ENCODE measurements at places on chromosomes 13 and 19. TPM values are rescaled to one million over a fixed set of nuclear protein-coding genes. Genes with fewer than 3 reads are reported as not detected.

Gene CEACAM21
- total RNA-seq: 2.0 TPM

Gene LILRA1
- total RNA-seq: 0.16 TPM

Gene NAA16
- 9.6 TPM for total RNA-seq

Gene CBY2
- 0.32 TPM for total RNA-seq

Gene LGALS14
- not detected for total RNA-seq

Gene IFNL3
- total RNA-seq: not detected

Gene FFAR2
- 1.8 TPM for total RNA-seq

Gene ITM2B
- 626 TPM for total RNA-seq

Gene ZNF835
- total RNA-seq: 0.04 TPM

- ATAC-seq: no peak
These were observed 943.0 kb upstream of the PCDH9 start for GRCh38 chr13:68173111-68173510.

GRCh38 chr13:96684469-96684868 is 309.8 kb downstream of the OXGR1 start:
- no peak for ATAC-seq

- ATAC-seq: peak; percentile 90
These were observed at the start of gene FARP1 for GRCh38 chr13:98142380-98143156. TSS of gene FARP1 (plus strand) at chr13:98143094. CDS start at chr13:98213243, 70,149 bp downstream.

GRCh38 chr19:50255115-50255514 is 51.7 kb downstream of the MYH14 start:
- ATAC-seq: no peak

- no peak for ATAC-seq
These were observed 68.7 kb upstream of the CACNA1A start for GRCh38 chr19:13574933-13575332.

GRCh38 chr19:920051-920864 is 3.1 kb downstream of the KISS1R start:
- ATAC-seq: peak; percentile 13

GRCh38 chr19:38457202-38457601 is 23.7 kb downstream of the RYR1 start:
- no peak for ATAC-seq

- ATAC-seq: no peak
These were observed 85.3 kb downstream of the ZNF726 start for GRCh38 chr19:23999821-24000610.

GRCh38 chr19:10907925-10908324 is 20.5 kb downstream of the YIPF2 start:
- no peak for ATAC-seq

- no peak for ATAC-seq
These were observed 176.0 kb downstream of the CACNA1A start for GRCh38 chr19:13330285-13330684.

DNA sequence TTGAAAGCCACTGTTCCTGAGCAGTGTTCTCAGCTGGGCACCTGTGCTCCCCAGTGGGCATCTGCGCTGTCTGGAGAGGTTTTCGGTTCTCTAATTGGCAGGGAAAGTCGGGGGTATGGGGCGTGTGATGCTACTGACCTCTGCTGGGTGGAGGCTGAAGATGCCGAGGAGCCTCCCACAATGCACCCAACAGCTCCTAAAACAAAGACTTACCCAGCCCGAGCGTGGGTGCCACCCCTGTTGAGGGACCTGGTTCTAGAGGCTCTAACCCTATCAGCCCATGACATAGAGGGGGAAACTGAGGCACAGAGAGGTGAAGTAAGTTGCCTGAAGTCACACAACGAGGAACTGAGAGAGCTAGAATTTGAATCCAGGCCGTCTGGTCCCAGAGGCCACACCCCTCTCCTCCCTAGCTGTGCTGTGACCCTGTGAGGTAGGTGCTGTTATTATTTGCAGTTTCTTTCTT is 2.3 kb downstream of the SPACA4 start:
- peak; percentile 31 for ATAC-seq

DNA sequence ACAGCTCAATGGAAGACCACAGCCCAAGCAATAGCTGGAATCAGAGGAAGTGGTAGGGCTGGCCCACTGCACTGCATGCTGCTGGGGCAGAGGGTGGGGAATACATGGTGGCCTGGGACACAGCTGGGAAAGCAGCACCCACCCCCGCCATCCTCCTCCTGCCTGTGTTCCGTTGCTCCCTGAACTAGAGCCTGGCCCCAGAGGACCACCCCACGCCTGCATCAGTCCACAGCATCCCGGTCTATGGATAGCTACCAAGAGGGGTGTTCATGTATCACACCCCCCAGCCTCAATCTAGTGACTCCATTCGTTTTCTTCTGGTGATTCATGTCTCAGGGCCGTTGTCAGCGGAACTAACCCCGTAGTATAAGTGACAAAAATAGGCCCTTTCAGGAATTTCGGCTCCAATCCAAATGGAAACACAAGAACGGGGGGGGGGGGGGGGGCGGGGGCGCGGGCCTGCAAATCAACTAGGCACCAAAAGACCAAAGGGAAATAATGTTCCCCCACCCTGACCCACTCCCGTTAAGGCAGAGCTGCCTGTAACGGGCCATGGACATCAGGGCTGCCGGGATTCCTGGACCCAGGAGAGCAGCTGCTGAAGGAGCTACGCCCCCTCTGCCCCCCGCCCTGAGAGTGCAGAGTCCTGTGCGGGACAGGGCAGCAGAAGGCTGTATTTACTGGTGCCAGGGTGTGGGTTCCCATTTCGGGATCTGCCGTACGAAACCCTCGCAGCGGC is 18.9 kb upstream of the EPHX3 start:
- ATAC-seq: no peak

DNA sequence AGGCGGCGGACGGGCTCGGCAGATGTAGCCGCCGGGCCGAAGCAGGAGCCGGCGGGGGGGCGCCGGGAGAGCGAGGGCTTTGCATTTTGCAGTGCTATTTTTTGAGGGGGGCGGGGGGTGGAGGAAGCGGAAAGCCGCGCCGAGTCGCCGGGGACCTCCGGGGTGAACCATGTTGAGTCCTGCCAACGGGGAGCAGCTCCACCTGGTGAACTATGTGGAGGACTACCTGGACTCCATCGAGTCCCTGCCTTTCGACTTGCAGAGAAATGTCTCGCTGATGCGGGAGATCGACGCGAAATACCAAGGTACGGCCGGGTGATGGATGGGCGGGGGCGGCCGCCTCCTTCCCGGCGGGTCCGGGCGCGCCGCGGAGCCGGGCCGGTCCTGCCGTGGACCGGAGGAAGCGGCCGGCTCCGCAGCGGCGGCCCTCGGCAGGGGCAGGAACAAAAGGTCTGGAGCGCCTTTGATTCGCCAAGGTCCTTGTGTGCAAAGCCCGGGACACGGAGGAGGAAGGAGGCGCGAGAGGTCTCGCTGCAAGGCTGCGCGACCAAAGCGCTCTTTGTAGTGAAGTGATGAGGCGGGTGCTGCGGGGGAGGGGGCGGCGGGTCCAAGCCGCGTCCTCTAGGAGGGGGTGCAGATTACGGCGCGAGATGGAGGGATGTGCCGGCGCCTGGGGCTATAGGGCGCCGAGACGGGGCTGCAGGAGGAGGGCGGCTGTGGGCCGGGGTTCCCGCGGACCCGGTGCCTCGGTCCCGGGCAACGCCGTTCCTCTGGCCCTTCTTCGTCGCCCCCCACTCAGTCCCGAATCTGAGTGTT is 689 bp downstream of the ING1 start:
- ATAC-seq: no peak

DNA sequence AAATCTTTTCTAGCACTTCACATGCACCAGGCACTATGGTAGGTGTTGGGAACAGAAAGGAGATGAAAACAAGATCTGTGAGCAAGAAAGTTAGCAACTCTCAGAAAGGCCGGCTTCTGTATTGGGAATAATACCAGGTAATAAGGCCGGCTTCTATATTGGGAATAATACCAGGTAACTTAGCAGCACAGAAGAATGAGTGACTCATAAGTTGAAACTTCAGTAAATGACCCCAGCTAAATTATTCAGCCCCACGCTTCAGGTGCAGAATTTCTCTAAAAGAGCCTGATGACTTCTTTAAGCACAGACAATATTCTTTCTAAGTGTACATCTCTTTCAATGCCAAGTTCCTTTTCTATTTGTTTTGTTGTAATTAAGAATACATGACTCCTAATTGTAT is 151.3 kb downstream of the MYO16 start:
- ATAC-seq: no peak

- ATAC-seq: no peak
These were observed 93.9 kb downstream of the STARD13 start for GRCh38 chr13:33191425-33192210.

DNA sequence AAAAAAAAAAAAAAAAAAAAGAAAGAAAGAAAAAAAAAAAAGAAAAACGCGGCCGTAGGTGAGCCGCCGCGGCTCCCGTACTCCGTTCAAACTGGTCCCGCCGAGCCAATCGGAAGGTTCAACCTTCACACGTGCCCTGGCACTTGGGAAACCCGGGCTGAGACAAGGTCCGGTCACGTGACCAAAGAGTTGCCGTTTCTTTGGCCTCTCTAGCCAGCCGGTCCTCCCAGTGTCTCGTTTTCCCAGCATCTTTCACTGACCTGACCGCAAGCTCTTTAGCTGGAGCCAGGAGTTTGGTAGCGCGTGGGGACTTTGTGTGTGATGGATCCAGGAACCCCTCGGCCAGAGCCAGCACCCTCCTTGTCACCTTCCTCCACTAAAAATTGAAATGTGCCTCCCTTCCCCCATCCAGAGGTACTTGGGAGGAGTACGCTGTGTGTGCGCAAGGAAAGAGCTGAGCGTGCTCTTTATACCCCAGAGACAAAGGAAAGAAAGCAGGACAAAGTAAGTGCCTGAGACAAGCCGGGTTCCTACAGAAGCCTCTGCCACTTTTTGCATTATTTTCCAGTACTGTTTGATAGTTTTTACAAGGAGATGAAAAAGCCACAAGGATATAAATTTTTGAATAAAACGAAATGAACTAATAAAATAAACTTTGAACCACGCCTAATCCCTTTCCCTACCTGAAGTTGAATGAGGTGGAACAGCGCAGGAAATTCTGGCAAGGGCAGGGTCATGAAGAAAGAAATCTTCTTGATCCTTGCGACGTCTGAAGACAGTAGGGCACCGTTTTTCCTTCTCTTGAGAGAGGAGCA is 959 bp downstream of the TNPO2 start:
- peak; percentile 87 for ATAC-seq
